Esophagus muscularis mucosa (tissue), 4 donors: ENCODE measurements at places on chromosomes 7 and 10. TPM values are rescaled to one million over a fixed set of nuclear protein-coding genes. Genes with fewer than 3 reads are reported as not detected.
A peak's percentile ranks its signal among the peaks of the same experiment; 100 is the strongest.

Gene SLC16A12
- total RNA-seq: 0.83 TPM

Gene NUTM2E
- total RNA-seq: not detected

Gene ZNF786
- total RNA-seq: 10.7 TPM

Gene STEAP1B
- 1.6 TPM for total RNA-seq

Gene TCF7L2
- 7.8 TPM for total RNA-seq

Gene MAD1L1
- 22.2 TPM for total RNA-seq

Gene VWC2
- under 0.01 TPM for total RNA-seq

Gene GTF2IRD2
- 29.9 TPM for total RNA-seq

Gene HPSE2
- 32.3 TPM for total RNA-seq

Gene WDFY4
- total RNA-seq: 5.8 TPM

Gene ABCA13
- total RNA-seq: not detected

Gene C10orf62
- not detected for total RNA-seq

Gene PIK3AP1
- 4.7 TPM for total RNA-seq

DNA sequence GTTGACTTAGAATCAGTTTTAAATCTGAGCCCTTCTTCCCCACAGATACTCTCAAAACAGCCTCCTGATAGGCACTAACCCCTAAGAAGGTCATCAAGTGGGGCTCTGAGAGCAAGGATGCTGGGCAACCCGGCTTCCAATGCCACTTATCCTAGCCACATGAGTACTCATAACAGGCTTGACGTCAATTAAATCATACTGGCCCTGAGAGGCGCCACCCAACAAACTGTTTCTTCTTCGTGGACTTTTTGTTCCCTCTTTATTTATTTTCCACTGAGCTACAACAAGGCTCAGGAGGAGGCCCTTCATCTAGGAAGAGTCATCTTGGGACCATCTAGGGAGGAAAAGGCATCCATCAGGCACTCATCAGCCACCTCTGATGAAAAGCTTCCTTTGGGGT, 255.9 kb downstream of the KCNMA1 start:
- no peaks in the 10 kb centered on the region for H3K36me3 ChIP-seq
- no peak overlapping the region for H3K27ac ChIP-seq
- no peak for DNase-seq
- H3K27me3 ChIP-seq: no peaks in the 10 kb centered on the region

DNA sequence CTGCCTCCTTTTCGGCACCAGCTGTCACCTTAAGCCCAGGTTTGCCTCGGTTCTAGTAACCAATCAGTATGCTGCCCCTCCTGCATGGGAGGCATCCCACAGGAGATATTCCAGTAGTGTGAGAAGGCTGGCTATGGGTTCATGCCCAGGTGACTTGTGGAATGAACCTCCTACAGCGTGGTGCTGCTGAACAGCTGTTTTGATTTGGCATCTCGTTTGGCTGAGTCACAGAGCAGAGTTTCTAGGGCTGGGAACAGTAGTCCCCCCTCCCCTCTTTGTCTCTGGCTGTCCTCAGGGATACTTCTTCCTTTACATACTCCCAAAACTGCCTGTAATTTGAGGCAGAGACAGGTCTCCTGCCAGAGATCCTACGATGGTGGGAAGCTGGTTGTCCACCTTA, 16.1 kb downstream of the R3HCC1L start:
- peaks cover 7% of the 10 kb centered on the region for H3K36me3 ChIP-seq
- no peaks in the 10 kb centered on the region for H3K4me1 ChIP-seq
- no peak overlapping the region for H3K4me3 ChIP-seq
- H3K27ac ChIP-seq: no peak overlapping the region
- no peak for DNase-seq

DNA sequence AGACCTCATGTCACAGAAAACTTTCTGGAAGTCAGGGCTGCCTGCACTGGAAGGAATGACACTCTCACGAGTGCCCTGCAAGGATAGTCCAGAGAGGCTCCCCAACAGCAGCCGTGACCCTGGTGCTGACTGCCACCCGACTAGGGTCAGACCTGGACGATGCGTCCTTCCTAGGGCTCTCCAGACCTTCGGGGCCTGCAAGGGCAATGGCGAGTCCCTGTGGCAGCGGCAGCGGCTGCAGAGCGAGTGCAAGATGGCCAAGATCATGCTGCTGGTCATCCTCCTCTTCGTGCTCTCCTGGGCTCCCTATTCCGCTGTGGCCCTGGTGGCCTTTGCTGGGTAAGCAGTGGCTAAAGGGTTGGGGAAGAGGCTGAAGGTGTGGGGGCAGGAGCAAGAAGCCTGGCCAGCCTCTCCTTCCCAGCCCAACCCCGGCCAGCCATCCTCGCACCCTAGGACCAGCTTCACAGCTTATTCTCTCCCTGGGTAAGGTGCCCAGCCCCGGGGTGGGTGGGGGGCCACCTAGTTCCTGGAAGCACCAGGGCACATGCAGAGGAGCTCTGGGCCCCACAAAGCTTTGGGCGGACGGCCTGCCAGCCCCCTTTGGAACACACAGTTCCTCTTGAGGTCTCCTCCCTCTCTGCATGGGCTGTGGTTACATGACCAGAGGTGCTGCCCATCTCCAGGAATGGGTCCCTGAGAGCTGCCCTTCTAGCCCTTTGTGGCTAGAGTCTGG, 5.5 kb downstream of the OPN4 start:
- H3K4me1 ChIP-seq: peaks cover 32% of the 10 kb centered on the region
- H3K4me3 ChIP-seq: no peak overlapping the region
- H3K36me3 ChIP-seq: no peaks in the 10 kb centered on the region
- no peaks in the 10 kb centered on the region for H3K27me3 ChIP-seq
- no peak for DNase-seq
- no peak overlapping the region for H3K27ac ChIP-seq

DNA sequence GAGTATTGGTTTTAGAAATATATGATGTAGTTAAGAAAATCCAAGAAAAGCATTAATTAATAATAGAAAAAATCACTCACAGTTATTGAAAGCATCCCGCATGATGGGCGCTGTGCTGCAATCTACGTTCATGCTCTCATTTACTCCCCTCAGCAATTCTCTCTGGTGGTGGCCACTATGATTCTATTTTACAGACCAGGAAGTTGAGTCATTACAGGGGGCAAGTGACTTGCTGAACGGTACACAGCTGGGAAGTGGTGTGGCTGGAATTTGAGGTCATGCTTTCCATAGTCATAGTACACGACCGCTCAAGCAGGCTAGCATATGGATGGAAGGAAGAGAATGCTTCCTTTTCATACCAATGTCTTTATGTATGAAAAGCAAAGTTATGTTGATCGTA, 117.4 kb downstream of the TES start:
- H3K27ac ChIP-seq: no peak overlapping the region
- no peak overlapping the region for H3K4me3 ChIP-seq
- DNase-seq: no peak

DNA sequence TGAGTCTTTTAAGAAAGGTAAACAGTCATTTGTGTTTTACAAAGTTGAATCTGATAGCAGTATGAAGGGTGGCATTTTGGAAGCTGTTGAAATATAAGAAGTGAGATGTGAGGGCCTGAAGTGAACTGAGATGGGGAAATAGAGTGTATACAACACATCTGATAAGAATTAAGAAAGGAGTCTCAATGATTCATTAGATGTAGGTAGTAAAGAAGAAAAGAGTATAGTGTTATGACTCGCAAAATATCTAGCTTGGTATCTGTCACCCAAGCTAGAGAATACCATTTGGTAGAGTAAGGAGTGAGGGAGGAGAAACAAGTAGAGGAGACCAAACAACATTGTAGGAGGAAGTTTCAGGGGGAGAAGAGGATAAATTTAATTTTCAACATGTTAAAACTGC, 5.3 kb downstream of the PTPN12 start:
- H3K36me3 ChIP-seq: no peaks in the 10 kb centered on the region
- H3K4me1 ChIP-seq: peaks cover 70% of the 10 kb centered on the region
- no peak for DNase-seq

- no peak for DNase-seq
- no peaks in the 10 kb centered on the region for H3K27me3 ChIP-seq
- no peaks in the 10 kb centered on the region for H3K36me3 ChIP-seq
- H3K4me1 ChIP-seq: no peaks in the 10 kb centered on the region
These were observed 10.1 kb downstream of the ANKRD22 start for GRCh38 chr10:88841316-88842111.

- no peak overlapping the region for H3K4me3 ChIP-seq
- DNase-seq: peak; percentile 7
These were observed 89.6 kb downstream of the CACNB2 start for GRCh38 chr10:18229826-18230225.

DNA sequence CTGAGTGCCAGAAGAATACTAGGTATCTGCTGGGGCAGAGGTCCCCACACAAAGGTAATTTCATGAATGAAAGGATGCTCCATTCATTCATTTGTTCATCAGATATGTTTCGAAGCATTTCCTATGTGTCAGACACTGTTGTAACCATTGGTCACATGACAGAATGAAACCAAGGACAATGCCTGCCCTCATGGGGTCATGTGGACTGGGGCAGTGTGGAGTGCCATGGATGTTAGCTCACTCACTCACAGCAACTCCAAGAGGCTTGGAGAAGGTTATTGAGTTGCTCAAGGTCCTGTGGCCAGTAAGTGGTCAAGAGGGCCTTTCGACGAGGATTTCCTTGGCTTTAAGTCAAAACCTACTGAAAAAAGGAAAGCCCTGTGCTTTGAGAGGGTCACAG, 223.5 kb downstream of the ARHGAP12 start:
- no peak for DNase-seq
- peaks cover 57% of the 10 kb centered on the region for H3K4me1 ChIP-seq
- no peak overlapping the region for H3K27ac ChIP-seq
- no peak overlapping the region for H3K4me3 ChIP-seq

DNA sequence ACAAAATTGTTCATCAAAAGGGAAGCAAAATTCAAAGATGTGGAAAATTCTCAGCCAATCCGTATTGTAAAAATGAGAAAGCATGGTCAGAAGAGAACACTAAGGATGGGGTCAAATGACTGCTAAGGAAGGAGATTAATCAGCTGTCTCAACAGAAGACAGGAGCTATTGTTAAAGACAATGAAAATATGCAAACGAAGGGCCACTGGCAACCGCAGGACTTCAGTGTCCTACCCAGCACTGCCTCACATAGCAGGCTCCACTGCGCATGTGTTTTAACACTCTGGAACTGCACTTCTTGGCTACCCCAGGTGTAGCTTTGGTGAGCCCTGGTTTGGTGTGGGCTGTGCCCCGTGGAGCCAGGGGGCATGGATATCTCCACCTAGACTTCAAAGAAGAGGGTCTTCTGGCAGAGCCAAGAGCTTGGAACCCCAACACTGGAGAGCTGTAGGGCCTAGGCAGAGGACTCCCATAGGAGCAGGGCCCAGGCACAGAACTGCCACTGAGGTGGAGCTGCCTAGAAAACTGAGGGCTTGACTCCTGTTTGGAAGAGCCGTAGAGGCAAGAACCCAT, 176.2 kb upstream of the GDF10 start:
- H3K4me1 ChIP-seq: no peaks in the 10 kb centered on the region
- H3K27ac ChIP-seq: no peak overlapping the region
- H3K27me3 ChIP-seq: no peaks in the 10 kb centered on the region
- DNase-seq: peak; percentile 62

DNA sequence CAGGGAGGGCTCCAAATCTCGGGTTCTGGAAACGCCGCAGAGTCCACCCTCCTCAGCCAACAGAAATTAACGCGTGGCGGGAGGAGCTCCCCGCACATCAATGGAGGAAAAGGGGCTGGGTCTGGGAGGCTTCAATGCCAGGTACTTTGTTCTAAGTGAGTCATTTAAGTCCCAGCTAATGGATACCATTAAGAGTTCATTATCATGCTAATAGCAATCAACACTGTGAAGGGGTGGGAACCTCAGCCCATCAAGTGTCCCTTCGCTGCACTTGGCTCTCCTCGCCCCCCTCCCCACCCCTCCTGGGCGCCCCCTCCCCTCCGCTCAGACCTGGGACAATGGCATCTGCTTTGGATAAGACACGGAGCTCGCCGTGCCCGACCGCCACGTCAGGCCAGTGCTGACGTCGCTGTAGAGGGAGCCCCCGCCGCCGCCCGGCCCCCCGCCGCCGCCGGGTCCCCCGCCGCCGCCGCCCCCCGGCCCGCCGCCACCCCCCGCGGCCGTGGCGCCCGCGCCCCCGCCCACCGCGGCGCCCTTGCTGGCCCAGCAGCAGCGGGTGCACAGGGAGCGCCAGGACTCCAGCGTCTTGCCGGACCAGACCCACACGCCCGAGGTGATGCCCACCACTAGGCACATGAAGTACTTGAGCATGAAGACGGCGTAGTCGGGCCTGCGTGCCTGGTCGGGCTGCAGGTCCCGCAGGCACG, 2.9 kb downstream of the FZD8 start:
- H3K27me3 ChIP-seq: no peaks in the 10 kb centered on the region
- DNase-seq: no peak
- peak overlapping the region; percentile 87 for H3K4me3 ChIP-seq
- peaks cover 75% of the 10 kb centered on the region for H3K4me1 ChIP-seq
- H3K27ac ChIP-seq: no peak overlapping the region

- H3K27me3 ChIP-seq: no peaks in the 10 kb centered on the region
- DNase-seq: no peak
- peaks cover 7% of the 10 kb centered on the region for H3K36me3 ChIP-seq
These were observed 11.6 kb downstream of the PANK1 start for GRCh38 chr10:89633484-89633883.

DNA sequence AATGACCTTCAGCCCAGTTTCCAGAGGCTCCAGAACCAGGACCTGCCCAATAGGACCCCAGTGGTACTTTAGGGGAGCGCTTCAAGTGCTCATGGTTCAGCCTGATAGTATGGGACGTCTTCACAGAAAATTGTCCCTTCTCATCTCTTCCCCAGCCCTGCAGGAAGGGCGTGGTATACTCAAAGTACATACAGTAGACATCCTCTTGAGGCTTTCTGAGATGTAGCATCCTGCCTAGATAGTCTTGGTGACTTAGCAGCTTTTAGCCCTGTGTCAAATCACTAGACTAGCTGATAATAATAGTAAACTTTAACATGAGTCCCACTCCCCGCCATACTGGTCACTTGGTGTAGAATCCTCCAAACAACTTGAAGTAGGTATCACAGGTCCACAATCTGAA, 193.2 kb downstream of the CYP26A1 start:
- no peaks in the 10 kb centered on the region for H3K4me1 ChIP-seq
- no peak overlapping the region for H3K4me3 ChIP-seq
- H3K27me3 ChIP-seq: no peaks in the 10 kb centered on the region
- no peaks in the 10 kb centered on the region for H3K36me3 ChIP-seq

DNA sequence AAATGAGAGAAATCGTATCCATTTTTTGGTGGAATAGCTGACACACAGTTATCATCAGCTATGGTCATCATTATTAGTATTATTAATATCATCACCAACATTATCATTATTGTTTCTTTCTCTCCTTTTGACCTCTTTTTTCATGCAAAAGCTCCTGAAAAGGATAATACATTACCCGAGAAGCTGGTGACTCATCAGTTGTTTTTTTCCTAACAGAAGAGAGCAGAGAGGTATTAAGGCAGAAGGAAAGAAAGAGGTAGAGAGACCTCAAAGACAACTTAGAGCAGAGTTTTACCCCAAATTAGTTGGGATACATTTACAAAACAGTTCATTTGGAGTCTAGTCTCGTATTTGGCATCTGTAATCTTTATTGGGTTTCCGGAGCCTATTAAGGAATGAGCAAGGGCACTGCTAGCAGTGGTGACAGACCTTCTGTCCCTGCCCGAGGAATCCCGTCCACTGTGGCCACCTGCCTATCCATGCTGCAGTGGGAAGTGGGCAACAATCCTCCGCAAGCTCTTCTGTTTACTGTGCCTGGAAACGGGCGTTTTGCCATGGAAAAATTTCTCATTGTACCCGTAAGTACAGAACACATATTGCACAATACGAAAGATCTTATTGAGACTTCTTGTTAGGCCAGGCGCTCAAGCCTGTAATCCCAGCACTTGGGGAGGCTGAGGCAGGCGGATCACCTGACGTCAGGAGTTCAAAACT, 170.0 kb upstream of the MKLN1 start:
- H3K27ac ChIP-seq: no peak overlapping the region
- no peak overlapping the region for H3K4me3 ChIP-seq
- H3K36me3 ChIP-seq: no peaks in the 10 kb centered on the region
- DNase-seq: no peak
